ENCODE measurements at places on chromosomes 1 and 21. TPM values are rescaled to one million over a fixed set of nuclear protein-coding genes. Genes with fewer than 3 reads are reported as not detected.

DNA sequence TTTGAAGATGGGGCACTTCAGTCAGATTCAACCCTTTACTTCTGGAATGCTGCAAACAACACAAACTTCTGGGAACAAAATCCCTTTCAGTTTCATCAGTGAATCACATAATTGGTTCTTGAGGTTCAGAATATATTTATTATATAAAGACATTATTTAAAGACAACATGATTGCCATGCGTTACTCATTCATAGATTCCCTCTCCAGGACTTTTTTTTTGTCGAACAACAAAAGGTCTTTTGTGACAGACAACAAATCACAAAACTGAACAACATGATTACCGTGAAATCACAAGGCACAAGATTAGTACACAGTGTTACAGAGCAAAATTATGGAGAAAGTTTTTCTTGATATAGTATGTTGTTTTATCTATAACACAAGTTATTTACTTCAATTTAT lies 1815.0 kb downstream of the NCAM2 start:
- H3K4me3 ChIP-seq = no peak overlapping the region
- no peaks in the 10 kb centered on the region for H3K4me1 ChIP-seq
- no peak overlapping the region for H3K27ac ChIP-seq
- DNase-seq = no peak

- H3K27me3 ChIP-seq = no peaks in the 10 kb centered on the region
- H3K27ac ChIP-seq = peak overlapping the region; percentile 99
- DNase-seq = no peak
- H3K4me1 ChIP-seq = peaks cover 7% of the 10 kb centered on the region
- peak overlapping the region; percentile 95 for H3K4me3 ChIP-seq
- peaks cover 7% of the 10 kb centered on the region for H3K36me3 ChIP-seq
These were observed 717 bp downstream of the CRYZL1 start for GRCh38 chr21:33640697-33641351.

GRCh38 chr1:81155131-81155530 lies 645.6 kb upstream of the ADGRL2 start:
- DNase-seq = no peak
- H3K27ac ChIP-seq = no peak overlapping the region
- H3K4me3 ChIP-seq = no peak overlapping the region
- H3K36me3 ChIP-seq = no peaks in the 10 kb centered on the region

DNA sequence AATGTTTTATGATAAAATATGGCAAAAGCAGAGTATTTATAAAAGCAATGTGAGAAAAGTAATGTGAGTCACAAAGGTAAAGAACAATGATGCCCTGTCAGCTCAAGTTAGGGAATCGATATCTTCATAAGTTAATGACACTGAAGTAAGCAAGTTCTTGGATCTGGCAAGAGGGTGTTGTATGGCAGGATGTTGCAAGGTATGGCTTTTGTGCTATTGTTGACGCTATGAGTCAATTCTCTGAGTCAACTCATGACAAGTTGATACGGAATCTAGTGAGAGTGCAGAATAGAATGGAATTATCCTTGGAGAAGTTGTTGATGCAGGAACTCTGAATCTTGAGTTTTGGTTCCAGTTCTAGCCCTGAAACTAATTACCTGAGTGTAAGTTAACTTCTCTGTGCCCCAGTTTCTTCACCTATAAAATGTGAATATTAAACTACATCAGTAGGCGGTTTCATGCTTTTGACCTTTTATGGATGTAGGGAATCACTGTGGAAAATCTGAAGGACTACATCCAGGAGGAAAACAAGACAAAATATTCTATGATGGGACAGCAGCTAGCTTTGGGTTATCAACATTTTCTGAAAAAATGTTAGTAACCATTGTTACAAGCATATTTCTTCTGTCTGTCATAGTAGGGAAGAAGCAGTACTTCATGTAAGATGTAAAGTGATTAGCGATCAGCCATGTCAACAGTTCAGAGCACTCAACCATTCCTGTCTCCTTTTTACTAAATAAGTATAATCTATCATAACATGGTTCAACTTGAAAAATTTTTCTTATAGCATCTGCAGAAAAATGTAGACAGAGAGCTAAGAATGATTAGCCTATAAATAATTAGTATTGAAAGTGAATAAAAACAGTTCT lies 96.9 kb downstream of the ATP6V1G3 start:
- H3K4me3 ChIP-seq = no peak overlapping the region
- no peak for DNase-seq
- no peak overlapping the region for H3K27ac ChIP-seq
- H3K4me1 ChIP-seq = no peaks in the 10 kb centered on the region
- H3K36me3 ChIP-seq = no peaks in the 10 kb centered on the region

DNA sequence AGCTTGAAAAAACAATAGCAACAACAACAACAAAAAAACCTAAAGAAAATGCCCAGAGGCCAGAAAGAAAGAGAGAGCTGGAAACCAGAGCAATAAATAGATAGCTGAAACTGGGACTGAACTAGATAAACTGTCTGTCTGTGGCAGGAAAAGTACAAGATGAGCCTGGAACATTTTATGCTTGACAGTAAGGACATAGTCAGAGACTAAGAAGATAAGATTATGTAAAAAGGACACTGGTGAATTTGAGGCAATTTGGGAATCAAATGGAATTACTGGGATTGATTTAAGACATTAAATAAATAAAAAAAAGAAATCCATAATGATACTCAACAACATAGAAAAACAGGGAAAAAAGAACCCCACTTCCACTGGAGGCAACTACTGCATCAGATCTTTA lies 1.7 kb upstream of the KIFAP3 start:
- no peak overlapping the region for H3K4me3 ChIP-seq
- DNase-seq = no peak

Gene DCST1
- not detected for total RNA-seq

Gene S100A8
- total RNA-seq = 8.3 TPM

Gene SPRR1B
- total RNA-seq = not detected

Gene TNFSF4
- 2.7 TPM for total RNA-seq

DNA sequence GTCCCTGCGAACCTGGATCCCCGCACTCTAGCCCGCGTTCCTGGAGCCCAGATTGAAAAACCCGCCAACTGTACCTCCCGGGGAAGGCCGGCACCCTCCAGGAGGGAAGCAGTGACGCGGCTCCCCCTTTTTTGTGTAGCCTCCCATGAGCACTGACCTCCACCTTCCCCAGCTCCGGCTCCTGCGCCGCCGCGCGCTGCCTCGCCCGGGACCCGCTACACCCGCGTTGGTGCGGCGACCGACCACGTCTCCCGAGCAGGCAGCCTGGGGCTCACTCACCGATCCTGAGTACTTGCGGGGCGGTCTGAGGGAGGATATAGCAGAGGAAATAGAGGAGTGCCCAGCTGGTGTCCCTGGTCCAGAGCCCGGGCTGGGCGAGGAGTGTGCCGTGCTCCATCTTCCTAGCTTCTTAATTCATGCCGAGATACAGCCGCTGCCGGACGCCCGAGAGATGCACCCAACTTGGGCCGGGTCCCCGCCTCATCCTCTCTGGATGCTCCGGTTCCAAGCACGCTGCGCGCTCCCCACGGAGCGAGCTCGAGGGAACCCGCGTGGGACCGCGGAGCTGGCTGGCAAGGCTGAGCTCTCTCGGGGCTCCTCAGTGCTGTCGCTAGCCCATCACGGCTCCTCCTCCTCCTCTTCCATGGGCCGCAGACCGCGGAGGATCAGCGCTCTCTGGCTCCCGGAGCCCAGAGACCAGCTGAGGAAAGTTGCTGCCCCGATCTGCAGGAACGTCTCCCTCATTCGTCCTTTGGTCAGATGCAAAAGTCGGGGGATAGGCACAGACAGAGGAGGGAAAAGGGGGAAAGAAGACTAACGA lies 482 bp downstream of the GRIK1 start:
- DNase-seq = peak; percentile 62
- H3K4me1 ChIP-seq = peaks cover 12% of the 10 kb centered on the region
- peak overlapping the region; percentile 71 for H3K4me3 ChIP-seq
- no peaks in the 10 kb centered on the region for H3K36me3 ChIP-seq
- H3K27ac ChIP-seq = peak overlapping the region; percentile 80

Gene KRTAP12-2
- total RNA-seq = not detected

DNA sequence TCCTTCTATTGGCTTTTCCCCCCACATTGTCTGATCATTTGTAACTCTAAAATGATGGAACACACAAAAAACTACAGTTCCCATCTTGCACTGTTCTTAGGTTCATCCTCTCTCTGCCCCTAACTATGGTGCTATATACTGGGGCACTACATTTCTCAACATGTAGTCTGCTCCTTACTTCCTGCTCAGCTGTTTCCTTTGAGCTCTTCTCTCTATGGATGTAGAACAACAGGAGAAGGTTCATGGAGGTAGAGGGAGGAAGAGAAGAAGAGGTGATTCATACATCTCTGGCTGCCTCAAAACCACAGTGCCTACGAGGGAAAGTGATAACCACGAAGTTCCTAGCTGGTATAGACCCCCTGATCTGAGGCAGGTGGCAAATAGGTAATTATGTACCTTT lies 7.0 kb upstream of the C1orf146 start:
- no peak overlapping the region for H3K4me3 ChIP-seq
- no peaks in the 10 kb centered on the region for H3K36me3 ChIP-seq
- no peaks in the 10 kb centered on the region for H3K4me1 ChIP-seq

Gene WDR64
- not detected for total RNA-seq

All from spinal cord (tissue), 10 donors.